Hepatocyte (in vitro differentiated cells): ENCODE measurements at places on chromosomes 4 and X. TPM values are rescaled to one million over a fixed set of nuclear protein-coding genes. Genes with fewer than 3 reads are reported as not detected.

GRCh38 chr4:104128850-104129213, 365.9 kb downstream of the CXXC4 start:
- H3K27me3 ChIP-seq, result no peaks in the 10 kb centered on the region
- H3K4me1 ChIP-seq, result peaks cover 11% of the 10 kb centered on the region

GRCh38 chr4:124121461-124121971, 591.0 kb downstream of the ANKRD50 start:
- H3K4me3 ChIP-seq, result no peak overlapping the region
- no peaks in the 10 kb centered on the region for H3K27me3 ChIP-seq
- no peaks in the 10 kb centered on the region for H3K4me1 ChIP-seq
- H3K36me3 ChIP-seq, result no peaks in the 10 kb centered on the region

DNA sequence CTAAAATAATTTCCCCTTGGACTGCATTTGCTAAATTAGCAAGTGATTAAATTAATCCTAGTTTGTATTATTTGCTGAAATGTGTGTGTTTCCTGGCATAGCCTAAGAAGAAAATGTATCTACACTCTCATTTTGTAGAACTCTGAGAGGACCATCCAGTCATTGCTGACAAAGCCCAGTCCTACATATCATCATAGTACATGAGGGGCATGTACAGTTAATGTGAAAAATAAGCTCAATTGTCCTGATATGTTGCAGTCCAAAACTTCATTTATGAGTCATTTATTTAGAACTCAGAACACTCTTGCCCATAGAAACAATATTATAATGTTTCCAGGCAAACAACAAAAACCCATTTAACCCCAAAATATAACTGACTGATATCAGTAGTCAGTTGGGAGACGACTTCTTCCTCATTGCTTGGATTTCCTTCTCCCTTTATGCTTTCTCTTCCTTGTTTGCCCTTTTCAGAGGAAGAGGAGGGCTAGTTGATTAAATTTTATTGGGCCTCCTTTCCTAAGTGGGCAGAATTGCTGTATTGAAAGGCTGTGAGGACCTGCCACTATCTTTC, 26.9 kb upstream of the BBS12 start:
- H3K36me3 ChIP-seq, result no peaks in the 10 kb centered on the region
- no peak overlapping the region for H3K4me3 ChIP-seq
- no peak overlapping the region for H3K27ac ChIP-seq

DNA sequence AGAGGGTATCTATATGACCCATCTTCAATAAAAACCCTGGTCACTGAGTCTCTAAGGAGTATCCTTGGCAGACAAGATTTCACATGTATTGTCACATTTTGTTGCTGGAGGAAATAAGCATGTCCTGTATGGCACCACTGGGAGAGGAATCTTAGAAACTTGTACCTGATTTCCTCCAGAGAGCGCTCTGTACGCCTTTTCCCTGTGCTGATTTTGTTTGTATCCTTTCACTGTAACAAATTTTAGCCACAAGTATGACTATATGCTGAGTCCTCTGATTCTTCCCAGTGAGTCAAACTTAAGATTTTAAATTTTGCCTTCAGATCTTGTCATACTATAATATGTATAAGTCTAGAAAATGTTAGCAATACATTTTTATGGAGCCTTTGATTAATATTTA, 102.8 kb downstream of the ITIH6 start:
- no peaks in the 10 kb centered on the region for H3K36me3 ChIP-seq
- H3K4me1 ChIP-seq, result no peaks in the 10 kb centered on the region
- no peaks in the 10 kb centered on the region for H3K27me3 ChIP-seq
- H3K27ac ChIP-seq, result no peak overlapping the region
- no peak overlapping the region for H3K4me3 ChIP-seq
- peak; percentile 11 for DNase-seq

DNA sequence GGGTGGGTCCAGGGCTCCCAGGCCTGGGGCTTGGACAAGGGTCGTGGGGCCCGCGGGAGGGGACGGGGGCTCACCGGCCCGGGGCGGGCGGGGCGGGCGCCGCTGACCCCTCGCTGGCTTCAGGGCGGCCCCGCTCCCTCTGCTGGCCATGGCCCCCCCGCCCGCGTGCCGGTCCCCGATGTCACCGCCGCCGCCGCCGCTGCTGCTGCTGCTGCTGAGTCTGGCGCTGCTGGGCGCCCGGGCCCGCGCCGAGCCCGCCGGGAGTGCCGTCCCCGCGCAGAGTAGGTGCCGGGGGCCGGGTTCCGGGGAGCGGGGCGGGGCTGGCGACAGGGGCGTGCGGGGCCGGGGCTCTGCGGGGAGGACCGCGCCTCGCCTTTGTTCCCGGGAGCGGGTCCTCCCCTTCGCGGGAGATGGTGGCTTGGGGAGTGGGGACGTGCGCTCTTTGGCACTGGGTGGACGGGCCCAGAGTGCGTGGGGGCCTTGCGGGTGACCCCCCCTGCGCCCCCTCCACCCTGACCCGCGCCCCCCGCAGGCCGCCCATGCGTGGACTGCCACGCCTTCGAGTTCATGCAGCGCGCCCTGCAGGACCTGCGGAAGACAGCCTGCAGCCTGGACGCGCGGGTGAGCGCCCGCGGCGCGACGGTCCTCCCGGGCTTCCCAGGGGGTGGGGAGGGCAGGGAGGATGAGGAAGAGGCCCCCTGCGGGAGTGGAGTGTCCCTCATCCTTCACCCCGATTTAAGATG, 16.8 kb upstream of the NAT8L start:
- peak; percentile 69 for DNase-seq
- H3K4me1 ChIP-seq, result peaks cover 10% of the 10 kb centered on the region
- H3K36me3 ChIP-seq, result no peaks in the 10 kb centered on the region
- peaks cover 26% of the 10 kb centered on the region for H3K27me3 ChIP-seq

Gene SPATA4
- 1.1 TPM in 1 of 2 replicates, not detected in the other for polyA plus RNA-seq

Gene TCEAL7
- 6.6 and 6.9 TPM in 2 replicates for polyA plus RNA-seq
